ENCODE measurements at places on chromosomes 3 and 15.

DNA sequence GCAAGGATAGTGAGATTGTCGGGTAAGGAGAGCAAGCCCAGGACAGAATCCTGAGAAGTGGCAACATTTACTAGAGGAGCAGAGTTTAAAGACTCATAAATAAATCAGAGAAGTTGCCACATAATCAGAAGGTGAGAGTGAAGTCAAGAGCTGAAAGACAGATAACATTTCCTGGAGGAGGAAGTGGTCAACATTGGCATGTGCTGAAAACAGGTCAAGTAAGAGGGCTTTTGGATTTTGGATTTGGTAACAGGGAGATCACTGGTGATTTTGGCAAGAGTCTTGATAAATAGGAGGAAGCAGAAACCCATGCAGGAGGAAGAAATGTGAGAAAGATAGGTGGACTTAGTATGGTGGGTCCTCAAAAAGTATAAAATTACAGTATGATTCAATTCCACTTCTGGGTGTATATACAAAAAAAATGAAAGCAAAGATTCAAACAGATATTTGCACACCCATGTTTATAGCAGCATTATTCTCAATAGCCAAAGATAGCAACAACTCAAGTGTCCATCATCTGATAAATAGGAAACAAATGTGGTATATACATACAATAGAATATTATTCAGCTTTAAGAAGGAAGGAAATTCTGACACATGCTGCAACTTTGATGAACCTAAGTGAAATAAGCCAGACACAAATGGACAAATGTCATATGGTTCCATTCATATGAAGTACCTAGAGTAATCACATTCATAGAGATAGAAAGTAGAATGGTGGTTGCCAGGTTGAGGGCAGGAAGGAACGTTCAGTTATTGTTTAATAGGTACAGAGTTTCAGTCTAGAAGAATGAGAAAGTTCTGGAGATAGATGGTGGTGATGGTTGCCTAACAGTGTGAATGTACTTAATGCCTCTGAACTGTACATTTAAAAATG, 27.3 kb upstream of the MBNL1 start:
- DNase-seq: no peak

DNA sequence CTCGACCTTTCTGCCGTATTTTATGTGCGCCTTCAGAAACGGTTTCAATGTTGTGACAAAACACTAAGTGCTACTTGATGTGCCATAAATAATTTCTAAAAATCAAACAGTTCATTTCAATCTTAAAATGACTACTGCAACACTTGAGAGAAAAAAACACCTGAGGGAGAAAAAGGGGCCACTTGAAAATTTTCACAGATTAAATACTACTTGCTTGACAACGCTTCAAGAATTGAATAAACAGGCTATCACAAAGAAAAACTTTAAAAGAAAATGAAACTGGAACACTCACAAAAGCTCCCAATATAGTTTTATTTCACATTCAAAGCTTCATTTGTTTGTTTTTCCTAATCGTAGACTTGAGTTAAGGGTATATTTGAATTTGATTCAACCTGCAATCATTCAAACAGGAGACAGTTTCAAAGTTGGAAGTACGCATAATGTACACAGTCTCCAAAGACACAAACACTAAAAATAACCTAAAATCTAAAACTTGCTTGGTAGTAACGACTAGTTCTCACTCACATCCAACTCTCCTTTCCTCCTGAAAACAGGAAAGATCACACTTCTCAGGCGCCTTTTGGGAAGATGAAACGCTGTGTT, 380.7 kb downstream of the ERC2 start:
- DNase-seq: no peak

- peak; percentile 94 for DNase-seq
These were observed 515 bp upstream of the EIF3J start for GRCh38 chr15:44536302-44536961.

DNA sequence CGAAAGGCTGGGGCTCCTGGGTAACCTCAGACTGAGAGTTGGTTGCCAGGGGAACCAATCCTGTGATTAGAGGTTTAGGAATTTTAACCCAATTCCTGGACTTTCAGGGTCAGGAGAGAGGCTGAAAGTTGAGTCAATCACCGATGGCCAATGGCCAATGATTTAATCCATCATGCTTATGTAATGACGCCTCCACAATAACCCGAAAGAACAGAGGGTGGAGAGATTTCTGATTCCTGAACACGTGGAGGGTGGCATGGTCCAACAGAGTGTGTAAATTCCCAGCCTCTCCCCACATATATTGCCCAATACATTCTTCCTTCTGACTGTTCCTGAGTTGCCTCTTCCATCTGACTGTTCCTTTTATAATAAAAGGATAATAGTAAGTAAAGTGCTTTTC, 137.2 kb upstream of the CBLB start:
- peak; percentile 93 for DNase-seq

- DNase-seq: peak; percentile 74
These were observed 88.6 kb upstream of the ZNF280D start for GRCh38 chr15:56821721-56822425.

DNA sequence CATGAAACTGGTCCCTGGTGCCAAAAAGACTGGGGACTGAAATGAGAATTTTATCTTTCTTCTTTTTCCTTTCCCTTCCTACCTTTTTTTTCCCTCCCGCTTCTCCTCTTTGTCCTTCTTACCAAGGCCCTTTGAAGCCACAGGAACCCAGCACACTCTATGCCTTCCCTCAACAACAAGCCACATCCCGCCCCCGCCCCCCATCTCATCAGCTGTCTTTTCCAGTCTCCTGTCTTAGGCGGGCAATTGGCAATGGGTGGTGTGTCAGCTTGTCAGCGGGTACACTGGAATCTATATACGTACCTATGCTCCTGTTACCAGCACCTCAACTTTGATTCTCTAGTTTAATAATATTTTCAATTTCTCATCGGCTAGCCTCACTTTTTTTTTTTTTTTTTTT, 56.3 kb upstream of the CHD2 start:
- no peak for DNase-seq

DNA sequence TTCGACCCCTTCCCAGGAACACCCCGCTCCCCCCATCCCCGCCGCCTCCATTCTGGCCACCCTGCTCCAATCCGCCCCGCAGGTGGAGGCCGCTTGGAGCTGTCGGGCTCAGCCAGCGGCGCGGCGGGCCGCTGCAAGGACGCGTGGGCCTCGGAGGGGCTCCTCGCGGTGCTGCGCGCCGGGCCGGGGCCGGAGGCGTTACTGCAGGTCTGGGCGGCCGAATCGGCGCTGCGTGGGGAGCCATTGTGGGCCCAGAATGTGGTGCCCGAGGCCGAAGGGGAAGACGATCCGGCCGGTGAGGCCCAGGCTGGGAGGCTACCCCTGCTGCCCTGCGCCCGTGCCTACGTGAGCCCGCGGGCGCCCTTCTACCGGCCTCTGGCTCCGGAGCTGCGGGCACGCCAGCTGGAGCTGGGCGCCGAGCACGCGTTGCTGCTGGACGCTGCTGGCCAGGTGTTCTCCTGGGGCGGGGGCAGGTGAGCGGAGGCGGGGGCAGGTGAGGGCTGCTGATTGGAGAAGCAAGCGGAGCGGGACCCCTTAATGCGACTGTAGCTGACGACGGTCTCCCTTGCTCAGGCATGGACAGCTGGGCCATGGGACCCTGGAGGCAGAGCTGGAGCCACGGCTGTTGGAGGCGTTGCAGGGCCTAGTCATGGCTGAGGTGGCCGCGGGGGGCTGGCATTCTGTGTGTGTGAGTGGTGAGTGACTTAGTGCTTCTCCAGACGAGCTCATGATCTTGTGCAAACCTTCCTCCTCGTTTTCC, 2.5 kb downstream of the RCCD1 start:
- DNase-seq: peak; percentile 79

GRCh38 chr3:184016169-184016570, 1.5 kb downstream of the ABCC5 start:
- DNase-seq: no peak

GRCh38 chr3:96813820-96814650, at the start of gene EPHA6:
Gene EPHA6, plus strand, starts transcription at chr3:96814594.
- DNase-seq: peak; percentile 72

DNA sequence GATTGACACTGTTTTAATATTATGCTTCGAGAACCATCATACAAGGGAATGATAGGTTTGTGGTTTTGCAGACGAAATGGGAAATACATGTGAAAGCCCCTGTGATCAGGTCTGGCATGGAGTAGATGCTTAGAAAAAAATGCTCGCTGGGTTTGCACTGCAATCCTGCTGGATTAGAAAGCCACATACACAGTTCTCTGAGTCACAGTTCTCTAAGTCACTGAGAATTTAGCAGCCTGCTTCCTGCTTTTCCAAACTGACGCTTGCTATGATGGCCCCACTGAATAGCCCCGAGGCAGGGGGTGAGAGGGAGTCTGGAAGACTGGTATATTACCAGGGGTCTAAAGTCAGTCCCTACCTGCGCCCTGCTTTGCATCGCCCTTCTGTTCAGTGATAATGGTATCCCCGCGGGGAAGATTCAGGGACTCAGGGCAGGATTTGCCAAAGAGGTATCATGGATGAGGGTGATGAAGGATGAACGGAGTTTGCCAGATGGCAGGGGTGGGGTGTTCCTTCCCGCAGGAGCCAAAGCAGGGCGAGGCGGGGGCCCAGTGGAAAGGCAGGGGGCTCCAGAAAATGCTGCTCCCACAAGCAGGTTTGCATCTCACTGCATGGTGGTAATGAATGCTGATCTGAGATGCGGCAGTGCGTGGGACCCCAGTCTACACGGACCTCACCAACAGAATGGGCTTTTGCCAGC, 82.3 kb downstream of the IQSEC1 start:
- DNase-seq: peak; percentile 94

- DNase-seq: no peak
These were observed 21.1 kb upstream of the MFSD1 start for GRCh38 chr3:158780766-158781165.

- DNase-seq: peak; percentile 46
These were observed 220.0 kb upstream of the ARHGEF26 start for GRCh38 chr3:153901152-153901551.

DNA sequence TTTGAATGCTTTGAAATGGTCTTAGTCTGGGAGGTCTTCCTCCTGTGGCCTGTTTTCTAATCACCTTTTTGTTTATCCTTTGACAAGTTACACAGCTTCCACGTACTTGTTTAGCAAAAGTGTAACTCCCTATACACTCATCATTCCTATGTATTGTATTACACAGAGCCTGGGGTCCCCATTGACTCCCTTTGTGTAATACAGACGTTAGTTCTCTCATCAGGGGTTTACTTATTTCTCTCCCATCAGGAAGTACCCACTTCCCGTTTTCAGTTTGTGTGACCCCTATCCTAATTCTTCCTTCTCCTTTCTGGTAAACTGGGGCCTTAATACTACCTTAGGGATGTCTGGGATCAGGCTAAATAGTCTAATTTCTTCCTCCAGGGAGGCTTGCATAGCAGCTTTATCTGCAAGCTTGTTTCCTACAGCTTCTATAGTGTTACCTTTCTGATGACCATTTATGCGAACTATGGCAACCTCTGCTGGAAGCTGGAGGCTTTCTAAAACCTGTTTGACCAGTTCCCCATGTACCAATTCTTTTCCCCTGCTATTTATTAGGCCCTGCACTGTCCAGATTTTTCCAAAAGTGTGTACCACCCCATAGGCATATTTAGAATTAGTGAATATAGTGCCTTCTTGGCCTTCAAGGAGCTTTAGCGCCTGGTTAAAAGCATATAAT, 22.4 kb downstream of the ARL8B start:
- no peak for DNase-seq

DNA sequence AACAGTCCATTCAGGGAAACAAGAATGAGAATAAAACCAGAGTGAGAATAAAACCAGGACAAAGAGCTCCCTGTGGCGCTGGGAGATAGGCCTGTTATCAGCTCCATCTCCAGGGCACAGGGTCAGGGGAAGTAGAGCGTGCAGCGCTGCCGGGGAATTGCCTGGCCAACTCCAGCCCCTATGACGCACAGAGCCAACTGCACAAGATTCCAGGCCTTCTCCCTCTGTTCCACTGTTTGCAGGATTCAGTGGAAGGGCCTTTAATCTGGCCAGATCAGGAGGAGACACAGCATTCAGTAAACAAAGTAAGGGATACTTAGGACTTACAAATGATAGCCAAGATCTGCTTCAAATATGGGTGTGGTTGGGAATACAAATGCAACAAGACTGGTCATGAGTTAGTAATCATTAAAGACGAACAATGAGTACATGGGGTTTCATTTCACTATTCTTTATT, 49.4 kb downstream of the ITGB5 start:
- DNase-seq: peak; percentile 80

DNA sequence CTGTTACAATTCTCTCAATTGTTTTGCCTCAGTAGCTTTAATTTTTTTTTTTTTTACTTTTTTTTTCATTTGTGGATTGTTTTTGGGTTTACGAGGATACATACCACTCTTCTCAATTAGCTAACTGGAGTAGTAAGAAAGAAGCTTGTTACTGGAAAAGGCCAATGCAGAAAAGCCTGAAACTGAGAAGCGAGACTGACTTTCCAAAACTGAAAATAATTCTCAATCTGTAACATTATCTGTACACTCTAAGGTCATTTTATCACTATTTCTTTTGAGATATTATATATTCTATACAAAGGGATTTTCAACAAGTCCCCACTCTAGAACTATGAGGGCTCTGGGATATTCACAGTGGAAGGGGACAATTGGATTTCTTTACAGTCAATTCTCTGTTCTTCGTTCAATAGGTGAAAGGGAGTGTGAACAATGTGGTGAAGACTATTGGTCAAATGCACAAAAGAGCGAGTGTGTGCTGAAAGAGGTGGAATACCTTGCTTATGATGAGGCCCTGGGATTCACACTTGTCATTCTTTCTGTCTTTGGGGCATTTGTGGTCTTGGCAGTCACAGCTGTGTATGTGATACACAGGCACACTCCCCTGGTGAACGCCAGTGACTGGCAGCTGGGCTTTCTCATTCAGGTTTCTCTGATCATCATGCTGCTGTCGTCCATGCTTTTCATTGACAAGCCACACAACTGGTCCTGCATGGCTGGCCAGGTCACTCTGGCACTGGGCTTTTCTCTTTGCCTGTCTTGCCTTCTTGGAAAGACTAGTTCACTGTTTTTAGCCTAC, 83.9 kb upstream of the KCNAB1 start:
- no peak for DNase-seq

- no peak for DNase-seq
These were observed 479.9 kb downstream of the GRM7 start for GRCh38 chr3:7340795-7341194.

- DNase-seq: no peak
These were observed 32.6 kb upstream of the TBC1D5 start for GRCh38 chr3:17775073-17775472.

DNA sequence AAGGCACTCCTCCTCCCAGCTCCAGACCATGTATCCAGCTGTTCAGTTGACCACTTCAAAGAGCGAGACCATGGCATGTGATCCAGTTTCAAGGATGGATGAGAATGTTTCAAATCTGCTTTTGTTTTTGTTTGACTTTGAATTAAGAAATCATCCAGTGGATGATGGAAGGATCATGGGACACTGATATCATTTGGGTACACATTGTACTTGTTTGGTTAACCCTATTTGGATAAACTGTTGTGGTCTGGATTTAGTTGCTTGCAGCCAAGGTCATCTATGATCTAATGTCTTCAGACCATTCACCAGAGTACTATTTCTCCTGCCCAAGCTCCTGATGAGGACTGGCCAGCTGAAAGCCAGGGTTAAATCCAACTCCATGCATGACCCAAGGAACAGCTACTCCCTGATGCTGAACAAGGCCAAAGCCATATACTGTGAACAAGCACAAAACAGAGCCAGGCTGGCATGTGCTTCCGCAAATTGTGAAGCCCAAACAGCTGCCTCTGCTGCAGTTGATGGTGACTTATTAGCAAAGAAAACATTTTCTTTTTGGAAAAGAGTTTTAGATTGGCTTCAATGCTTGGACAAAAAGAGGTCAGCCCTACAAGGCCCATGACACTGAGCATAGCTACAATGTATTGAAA, 5.2 kb upstream of the ADAMTS17 start:
- no peak for DNase-seq

- no peak for DNase-seq
These were observed 57.7 kb downstream of the ATP2B2 start for GRCh38 chr3:10447527-10448260.

All from GM23248 (cell line).